SW 1271 (cell line): ENCODE measurements at places on chromosomes 11 and 22.
A peak's percentile ranks its signal among the peaks of the same experiment; 100 is the strongest.

GRCh38 chr11:121237686-121238658 lies 54.6 kb upstream of the SC5D start:
- DNase-seq: no peak

GRCh38 chr22:34946339-34946985 lies 119.5 kb upstream of the ISX start:
- no peak for DNase-seq

DNA sequence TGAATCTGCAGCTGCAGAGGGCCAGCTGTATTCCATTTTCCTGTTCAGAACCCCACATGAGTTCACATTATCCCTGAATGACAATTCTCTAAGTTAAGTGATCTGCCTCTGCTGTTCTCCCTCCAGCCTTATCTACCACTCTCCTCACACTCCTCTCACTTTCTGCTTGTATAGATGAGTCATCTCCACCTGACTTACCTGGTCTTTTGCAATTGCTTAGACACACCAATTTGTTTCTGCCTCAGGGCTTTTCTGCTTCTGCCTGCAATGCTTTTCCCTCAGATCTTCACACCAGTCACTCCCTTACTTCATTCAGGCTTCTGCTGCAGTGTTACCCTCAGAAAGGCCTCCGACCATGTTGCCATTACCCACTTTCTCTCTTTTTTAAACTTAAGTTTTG lies 118.1 kb downstream of the ATM start:
- no peak for DNase-seq

- no peak for DNase-seq
Measured at GRCh38 chr11:100981196-100981824, 148.3 kb downstream of the PGR start.

DNA sequence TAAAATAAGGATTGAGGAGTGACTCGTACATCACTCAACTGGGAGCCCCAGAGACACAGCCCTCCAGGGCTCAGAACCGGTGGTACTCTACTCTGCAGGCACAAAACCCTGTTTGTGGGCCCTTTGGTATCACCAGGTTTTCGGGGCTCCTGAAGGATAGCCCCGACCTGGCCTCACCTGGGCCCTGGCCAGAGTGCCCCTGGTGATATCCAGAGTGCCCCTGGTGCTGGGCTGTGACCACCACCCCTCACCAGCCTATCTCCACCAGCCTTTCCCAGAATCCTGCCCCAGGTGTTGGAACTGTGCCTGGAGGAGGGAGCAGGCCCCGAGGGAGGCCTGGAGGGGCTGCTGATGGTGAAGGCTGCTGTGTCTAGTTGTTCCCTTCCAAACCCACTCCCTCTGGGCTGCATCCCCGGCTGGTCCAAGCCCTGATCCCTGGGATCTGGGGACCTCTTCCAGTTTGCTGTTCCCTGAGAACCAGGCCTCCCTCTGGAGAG lies 2.2 kb upstream of the GGT5 start:
- no peak for DNase-seq

DNA sequence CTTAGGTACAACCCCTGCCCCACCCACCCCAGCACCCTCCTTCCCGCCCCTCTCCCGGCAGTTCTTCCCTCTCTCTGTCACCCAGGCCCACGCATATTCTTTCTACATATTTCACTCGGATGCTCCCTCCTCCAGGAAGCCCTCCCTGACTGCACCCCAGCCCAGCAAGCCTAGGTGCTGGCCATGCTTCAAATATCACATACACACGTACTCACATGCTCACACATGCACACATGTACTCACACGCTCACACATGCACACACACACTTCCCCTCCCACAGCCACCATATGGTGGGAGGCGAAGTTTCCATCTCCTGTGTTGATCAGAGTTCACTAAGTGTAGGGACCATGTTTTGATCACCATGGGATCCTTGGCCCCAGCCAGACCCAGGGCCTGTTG lies 90.4 kb downstream of the WNT7B start:
- DNase-seq: no peak

DNA sequence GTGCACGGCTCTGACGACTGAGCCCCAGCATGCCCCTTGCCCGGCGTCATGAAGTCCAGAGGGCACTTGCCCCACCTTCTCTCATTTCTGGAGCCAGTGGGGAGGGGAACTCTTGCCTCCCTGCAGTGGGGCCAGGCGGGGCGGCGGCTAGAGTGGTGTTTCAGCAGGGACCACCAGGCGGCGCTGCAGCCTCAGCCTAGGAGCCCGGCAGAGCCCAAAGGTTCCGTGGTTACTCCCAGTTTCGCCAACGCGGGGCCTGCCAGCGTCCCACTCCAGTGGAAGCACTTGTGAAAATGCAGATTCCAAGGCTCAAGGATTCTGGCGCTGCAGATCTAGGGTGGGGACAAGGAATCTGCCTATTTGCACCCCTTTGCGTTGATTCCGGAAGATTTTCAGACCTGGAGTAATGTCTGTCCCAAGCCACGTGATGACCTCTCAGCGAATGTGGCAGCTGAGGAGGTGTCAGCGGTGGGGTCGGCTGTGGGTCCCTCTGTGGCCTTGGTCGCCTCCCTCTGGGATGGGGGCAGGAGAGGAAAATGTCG lies 55.7 kb downstream of the CD82 start:
- peak; percentile 12 for DNase-seq

GRCh38 chr22:46894081-46894671 lies 131.7 kb downstream of the TBC1D22A start:
- DNase-seq: no peak

DNA sequence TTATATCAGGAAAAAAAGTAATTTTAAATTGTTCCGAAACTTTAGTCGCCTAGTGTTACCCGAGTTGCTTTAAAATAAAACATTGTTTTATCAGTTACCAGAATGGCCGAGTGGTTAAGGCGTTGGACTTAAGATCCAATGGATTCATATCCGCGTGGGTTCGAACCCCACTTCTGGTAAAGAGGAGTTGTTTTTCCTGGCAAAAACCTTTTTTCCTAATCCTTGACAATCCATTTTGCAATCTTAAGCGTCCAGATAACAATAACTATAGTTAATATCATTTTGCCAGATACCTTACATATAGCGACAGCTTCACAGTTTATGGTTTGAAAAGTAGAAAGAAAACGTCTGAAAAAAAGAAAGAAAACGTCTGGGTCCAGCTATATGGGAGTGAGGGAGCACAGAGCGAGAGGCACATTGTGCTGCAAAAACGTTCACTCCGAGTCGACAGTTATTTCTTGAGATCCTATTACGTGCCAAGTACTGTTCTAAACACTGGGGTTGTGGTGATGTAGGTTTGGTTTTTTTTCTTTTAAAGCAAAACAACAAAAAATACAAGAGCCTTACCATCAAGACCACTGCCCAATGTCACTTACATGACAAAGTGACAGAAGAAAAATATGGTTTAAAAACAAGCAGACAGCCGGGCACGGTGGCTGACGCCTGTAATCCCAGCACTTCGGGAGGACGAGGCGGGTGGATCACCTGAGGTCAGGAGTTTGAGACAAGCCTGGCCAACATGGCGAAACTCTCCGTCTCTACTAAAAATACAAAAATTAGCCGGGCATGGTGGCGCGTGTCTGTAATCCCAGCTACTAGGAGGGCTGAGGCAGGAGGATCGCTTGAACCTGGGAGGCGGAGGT lies 40.6 kb downstream of the OR4D9 start:
- DNase-seq: peak; percentile 81

- DNase-seq: no peak
Measured at GRCh38 chr22:24819911-24820461, 14.0 kb downstream of the SGSM1 start.
